ENCODE measurements at places on chromosomes 5 and 9. TPM values are rescaled to one million over a fixed set of nuclear protein-coding genes. Genes with fewer than 3 reads are reported as not detected.
A peak's percentile ranks its signal among the peaks of the same experiment; 100 is the strongest.

The RNF20 gene
- polyA plus RNA-seq: 67.3 TPM

The SH3GL2 gene
- polyA plus RNA-seq: 5.5 TPM

The ENTPD2 gene
- polyA plus RNA-seq: 2.9 TPM

The MRPS30 gene
- polyA plus RNA-seq: 75.7 TPM

The CD14 gene
- 5.6 TPM for polyA plus RNA-seq

The GFI1B gene
- 0.72 TPM for polyA plus RNA-seq

The TRPM6 gene
- polyA plus RNA-seq: 1.3 TPM

The SLCO6A1 gene
- polyA plus RNA-seq: not detected

The PCDHGC3 gene
- 113 TPM for polyA plus RNA-seq

The DYNC2I2 gene
- polyA plus RNA-seq: 57.6 TPM

The SIT1 gene
- 0.29 TPM for polyA plus RNA-seq

The THOC3 gene
- polyA plus RNA-seq: 105 TPM

The GRIN1 gene
- polyA plus RNA-seq: not detected

The WNK2 gene
- polyA plus RNA-seq: 15.1 TPM

The PCDHGA4 gene
- 3.2 TPM for polyA plus RNA-seq

The WDR41 gene
- polyA plus RNA-seq: 63.3 TPM

The IGIP gene
- 6.3 TPM for polyA plus RNA-seq

GRCh38 chr5:131364507-131365050, 100.7 kb downstream of the CDC42SE2 start:
- no peak for DNase-seq

GRCh38 chr9:134385915-134386314, 59.7 kb downstream of the RXRA start:
- DNase-seq: no peak

- DNase-seq: no peak
These were observed 34.8 kb upstream of the RAPGEF1 start for GRCh38 chr9:131774636-131775035.

DNA sequence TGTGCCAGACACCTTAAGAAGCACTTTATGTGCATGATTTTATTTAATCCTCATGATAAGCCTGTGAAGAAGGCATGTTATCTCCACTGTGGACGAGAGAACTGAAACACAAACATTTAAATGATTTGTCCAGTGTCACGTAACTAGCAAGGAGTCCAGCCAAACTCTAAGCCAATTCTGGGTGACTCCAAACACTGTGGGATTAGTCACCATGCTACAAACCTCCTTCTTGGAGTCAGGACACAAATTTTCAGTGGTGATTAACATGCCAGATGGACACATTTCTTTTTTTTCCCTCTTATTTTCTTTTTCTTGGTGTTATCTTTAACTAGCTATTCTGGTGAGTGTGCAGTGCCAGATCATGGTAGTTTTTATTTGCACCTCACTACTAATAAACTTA, 316.8 kb downstream of the NDUFS4 start:
- DNase-seq: no peak

- DNase-seq: no peak
These were observed 268.6 kb upstream of the PTGER4 start for GRCh38 chr5:40410964-40411635.

- no peak for DNase-seq
These were observed 8.9 kb downstream of the MRPL22 start for GRCh38 chr5:154949781-154950180.

DNA sequence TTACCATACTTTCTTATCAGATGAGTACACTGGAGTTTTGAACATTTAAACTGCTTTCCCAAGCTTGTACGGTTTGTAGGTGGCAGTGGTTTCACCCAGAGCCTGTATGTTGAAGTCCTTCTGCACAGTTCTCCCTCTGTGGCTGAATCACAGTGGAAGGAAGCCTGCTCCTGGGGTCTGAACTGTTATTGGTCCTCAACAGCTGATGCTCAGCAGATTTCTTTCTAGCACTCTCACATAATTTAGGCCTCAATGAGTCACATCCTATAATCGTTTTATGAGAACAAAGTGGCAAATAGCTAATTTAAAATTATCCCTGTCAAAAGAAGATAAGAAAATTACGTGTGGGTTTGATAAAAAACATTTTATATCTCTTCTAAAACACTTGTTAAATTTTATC, 229.7 kb downstream of the TLE4 start:
- DNase-seq: no peak

DNA sequence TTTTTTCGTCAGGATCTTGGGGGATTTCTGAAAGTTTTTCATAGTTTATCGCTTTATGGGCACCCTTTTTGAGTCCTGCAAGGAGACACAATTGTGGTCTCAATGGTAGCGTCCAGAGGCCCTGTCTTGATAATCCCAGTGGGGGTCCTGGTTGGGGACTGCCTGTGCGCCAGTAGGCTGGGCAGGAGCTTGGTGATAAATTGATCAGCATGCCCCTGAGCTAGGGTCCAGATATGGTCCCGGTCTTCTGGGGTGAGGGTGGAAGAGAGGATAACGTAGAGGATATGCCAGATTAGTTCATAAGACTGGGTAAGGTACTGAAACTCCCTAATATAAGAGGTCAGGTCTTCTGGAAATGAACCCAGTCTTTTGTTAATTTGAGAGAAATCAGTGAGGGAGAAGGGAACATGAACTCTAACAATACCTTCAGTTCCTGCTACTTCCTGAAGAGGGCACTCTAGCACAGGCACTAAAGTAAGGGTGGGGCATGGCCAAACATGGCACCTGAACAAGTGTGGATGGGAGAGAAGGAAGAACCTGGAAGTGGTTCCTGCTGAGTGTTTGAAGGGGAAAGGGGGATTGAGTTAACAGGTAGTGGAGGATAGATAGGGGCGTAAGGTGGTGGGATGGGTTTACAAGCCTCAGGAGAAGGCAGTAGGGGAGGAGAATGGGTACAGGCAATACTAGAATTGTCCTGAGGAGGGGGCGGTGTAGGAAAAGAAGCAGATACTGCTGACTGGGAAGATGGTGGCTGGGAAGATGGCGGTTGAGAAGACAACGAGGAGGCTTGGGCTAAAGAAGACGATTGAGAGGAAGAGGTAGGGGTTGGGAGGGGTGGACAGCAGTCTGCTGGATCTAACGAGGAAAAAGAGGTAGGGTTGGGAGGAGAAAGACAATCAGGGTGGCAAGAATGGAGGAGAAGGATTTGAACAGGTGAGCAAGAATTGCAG, 33.8 kb upstream of the ANXA2R start:
- DNase-seq: no peak

GRCh38 chr5:137858954-137859353, 8.7 kb upstream of the MYOT start:
- DNase-seq: no peak

DNA sequence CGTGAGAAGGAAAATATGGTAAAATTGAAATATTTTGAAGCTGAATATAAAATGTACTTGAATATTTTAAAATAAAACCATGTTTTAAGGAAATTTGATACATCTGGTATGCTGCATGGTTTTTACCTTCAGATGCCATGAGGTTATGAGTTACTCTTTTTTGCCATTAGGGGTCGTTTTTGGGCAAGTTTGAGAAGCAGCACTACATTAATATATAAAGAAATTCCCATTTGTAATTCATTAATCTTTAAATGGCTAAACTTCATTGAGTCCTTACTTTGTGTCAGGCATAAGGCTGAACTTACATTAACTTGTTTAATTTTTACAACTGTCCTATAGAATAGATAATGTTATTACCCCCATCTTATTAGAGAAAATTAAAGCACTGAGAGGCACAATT, 152.3 kb downstream of the KDM4C start:
- DNase-seq: no peak

DNA sequence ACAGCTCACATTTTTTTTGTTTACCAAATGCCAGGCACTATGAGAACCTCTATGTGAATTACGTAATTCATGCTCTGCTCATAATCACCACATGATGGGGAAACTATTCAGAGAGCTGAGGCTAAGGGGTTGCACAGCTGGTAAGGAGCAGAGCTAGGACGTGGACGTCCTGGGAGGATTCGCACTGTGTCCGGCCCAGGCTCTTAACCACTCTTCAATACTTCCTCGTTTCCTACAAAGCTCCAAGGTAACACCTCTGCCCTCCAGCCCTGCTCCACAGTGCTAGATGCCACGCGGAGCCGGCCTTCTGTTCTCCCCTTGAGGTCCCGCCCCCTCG, 8.7 kb downstream of the PHF19 start:
- DNase-seq: no peak

- DNase-seq: peak; percentile 24
These were observed 3.0 kb downstream of the NUDT2 start for GRCh38 chr9:34332076-34332964.

- DNase-seq: no peak
These were observed 416.3 kb downstream of the SPATA31D1 start for GRCh38 chr9:82404881-82405280.

DNA sequence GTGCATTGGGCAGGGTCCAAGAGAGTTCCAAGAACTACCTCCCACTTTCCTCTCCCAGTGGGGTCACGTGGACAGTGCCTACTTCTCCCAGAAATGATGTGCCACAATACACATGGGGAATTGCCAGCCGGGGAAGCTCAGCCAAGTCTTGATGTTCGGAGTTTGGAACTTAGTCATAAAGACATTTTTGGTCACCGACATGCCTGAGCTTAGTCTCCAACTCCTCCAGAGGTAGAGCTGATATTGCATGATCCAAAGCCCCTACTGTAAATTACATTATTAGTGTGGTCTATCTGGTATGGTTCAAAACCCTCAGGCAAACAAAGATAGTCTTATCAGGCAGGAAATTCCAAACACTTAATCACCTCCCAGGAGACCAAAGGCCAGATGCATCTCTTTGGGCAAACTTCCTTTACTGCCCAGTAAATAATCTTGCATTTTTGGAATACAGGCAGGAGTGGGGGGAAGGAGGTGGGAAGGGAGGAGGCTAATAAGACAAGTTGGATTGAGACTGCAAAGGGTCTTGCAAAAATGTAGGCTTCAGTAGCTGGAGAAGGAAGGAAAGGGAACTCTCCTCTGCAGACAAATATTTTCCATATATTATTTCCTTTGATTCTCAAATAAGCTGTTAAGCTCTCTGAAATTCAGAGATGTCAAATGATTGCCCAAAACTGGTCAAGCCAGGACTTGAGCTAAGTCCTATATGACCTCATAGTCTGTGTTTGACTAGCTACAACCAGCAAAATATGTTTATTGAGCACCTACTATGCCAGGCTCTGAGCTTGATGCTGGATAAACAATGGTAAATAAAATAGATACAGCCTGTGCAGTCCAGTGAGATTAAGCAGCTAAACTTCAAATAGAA, 99.4 kb downstream of the DRD1 start:
- DNase-seq: no peak

DNA sequence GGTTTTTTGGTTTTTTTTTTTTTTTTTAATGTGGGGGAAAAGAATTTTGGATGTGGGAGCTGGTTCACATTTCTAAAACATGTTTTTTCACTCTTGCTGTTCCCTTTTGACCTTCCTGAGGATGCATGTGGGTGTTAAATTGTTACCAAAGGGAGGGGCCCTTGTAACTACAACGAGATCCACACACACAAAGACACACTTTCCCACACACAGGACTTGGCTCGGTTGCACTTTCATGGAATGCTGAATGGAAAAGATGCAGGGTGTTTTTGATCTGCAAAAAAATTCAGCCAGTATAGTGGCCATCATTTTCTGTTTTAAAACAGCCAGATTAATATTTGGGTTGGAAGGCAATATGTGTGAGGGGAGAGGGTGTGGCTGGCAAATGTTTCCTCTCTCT, 576.9 kb downstream of the EBF1 start:
- DNase-seq: no peak

- no peak for DNase-seq
These were observed 128.8 kb upstream of the CACNA1B start for GRCh38 chr9:137748741-137749140.

GRCh38 chr9:111898331-111899096, 1.9 kb downstream of the UGCG start:
- DNase-seq: no peak

GRCh38 chr9:73172901-73173215, 21.2 kb downstream of the ANXA1 start:
- DNase-seq: no peak

- no peak for DNase-seq
These were observed 14.4 kb upstream of the SLC22A4 start for GRCh38 chr5:132279801-132280200.

GRCh38 chr5:131647048-131647769, 12.2 kb upstream of the RAPGEF6 start:
- DNase-seq: no peak

GRCh38 chr9:75903785-75904360, 13.4 kb downstream of the PCSK5 start:
- DNase-seq: no peak

- DNase-seq: no peak
These were observed 109.9 kb downstream of the EHMT1 start for GRCh38 chr9:137728444-137729311.

- DNase-seq: peak; percentile 34
These were observed 148.5 kb downstream of the SGCD start for GRCh38 chr5:156475182-156476157.

GRCh38 chr9:94210616-94211603, 48.2 kb upstream of the ZNF169 start:
- no peak for DNase-seq

GRCh38 chr5:178490935-178491652, 99.1 kb downstream of the COL23A1 start:
- DNase-seq: no peak

- no peak for DNase-seq
These were observed 25.2 kb upstream of the TNIP1 start for GRCh38 chr5:151106043-151106442.

- no peak for DNase-seq
These were observed 476.8 kb downstream of the CETN3 start for GRCh38 chr5:89932771-89933181.

DNA sequence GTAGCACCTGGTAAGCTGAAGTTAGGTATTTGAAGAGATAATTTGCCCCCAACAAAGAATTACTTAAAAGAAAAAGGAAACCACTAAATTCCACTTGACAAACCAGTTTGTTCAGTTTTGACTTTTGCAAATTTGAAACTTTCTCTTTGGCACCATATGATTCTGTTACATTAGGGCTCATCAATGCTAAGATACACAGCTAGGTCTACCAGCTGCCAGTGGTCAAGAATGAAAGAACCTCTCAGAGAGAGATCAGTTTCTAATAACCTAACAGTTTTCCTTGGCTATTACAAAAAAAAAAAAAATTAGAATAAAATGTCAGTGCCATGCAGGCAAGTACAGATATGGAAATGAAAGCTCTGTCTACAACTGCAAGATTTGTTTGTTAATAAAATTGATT, 92.3 kb downstream of the CAAP1 start:
- DNase-seq: no peak

GRCh38 chr9:76655971-76656370, 108.3 kb upstream of the PCA3 start:
- no peak for DNase-seq

GRCh38 chr5:115068239-115069086, 101.2 kb downstream of the TRIM36 start:
- no peak for DNase-seq

DNA sequence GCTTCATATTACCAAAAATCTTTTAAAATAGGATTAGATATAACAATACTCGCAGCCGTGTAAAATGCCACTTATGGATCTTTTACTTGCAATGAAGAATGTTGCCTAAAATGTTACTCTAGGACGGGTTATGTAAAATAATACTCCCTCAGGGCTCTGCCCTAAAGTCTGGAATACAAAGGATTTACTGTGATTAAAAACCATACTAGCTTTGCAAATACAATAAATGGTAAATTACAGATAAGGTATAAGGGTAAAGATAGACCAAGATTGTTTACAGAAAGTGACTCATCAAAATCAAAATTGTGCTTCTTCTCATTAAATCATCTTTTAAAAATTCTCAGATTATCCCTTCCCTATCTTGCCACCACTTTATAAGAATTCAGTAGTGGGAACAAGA, 163.6 kb downstream of the MEF2C start:
- DNase-seq: no peak
